ENCODE measurements at places on chromosomes 1 and 21.
A peak's percentile ranks its signal among the peaks of the same experiment; 100 is the strongest.

DNA sequence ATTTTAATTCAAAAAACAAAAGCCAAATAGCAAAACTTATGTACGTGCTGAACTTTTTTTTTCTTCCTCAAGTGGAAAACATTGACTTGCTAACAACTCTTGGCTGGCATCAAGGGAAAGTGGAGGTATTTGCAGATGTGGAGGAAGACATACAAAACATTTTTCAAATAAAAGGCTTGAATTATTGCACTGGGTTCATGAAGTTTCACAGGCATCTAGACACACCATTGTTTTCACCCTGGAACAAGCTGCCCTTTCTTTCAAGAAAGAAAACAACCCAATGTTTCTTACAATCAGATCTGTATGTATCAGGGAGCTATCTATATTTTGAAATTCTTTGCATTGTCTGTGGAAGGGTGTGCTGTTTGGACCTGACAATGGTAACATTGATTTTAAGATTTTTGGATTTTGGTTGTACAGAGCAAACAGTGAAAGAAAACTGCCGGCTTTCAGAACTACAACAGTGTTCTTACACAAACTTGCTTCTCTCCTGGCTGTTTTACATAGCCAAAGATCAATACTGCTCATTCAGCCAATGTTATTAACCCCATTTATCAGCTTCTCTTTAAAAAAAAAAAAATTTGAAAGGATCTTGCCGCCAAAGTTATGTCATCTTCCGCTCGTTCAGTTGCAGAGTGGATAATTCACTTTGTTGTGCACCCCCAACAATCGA is 187.7 kb upstream of the FOXD3 start:
- no peak for DNase-seq

- no peak for DNase-seq
These were observed 9.7 kb upstream of the HYI start for GRCh38 chr1:43463479-43463878.

- DNase-seq = peak; percentile 58
These were observed 3.0 kb downstream of the GPN2 start for GRCh38 chr1:26887125-26887524.

DNA sequence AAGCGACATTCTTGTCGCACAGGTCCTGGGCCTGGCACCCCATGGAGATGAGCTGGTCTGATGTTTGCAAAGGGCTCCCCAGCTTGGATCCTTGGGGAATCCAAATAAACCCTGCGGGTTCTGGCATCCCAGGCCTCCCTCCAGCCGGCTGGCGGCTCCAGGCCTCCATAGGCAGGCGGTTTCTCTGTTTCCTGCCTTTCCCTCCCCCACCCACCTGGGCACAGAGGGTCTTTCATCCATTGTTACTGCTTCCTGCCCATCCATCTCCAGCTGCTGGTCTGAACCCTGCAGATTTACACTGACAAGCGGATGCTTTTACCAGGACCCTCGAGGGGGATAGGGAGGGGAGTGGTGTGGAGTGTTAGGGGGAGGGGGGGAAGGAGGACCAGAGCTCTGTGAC is 39.1 kb upstream of the ID3 start:
- DNase-seq = no peak

- DNase-seq = no peak
These were observed at the start of gene OLIG2 for GRCh38 chr21:33025489-33026442. Gene OLIG2, plus strand, starts transcription at chr21:33025935. Its CDS starts 928 bp downstream, at chr21:33026863.

DNA sequence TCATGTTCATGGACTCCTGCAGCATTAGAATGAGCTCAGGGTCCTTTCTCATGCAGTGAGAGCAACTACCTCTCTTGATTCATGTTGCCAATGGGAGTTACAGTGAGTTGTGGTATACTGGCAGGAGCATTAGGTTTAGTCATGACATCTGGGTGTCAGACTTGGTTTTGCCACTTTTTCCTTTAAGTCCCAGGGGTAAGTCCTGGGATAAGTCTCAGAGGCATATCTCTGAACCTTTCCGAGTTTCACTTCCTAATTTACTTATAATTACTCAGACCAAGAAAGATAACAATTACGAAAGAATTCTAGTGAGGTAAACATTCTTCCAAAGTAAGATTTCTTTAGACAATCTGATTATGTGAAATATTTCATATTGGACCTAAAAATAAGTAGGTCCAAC is 606.0 kb downstream of the SMYD3 start:
- DNase-seq = no peak

DNA sequence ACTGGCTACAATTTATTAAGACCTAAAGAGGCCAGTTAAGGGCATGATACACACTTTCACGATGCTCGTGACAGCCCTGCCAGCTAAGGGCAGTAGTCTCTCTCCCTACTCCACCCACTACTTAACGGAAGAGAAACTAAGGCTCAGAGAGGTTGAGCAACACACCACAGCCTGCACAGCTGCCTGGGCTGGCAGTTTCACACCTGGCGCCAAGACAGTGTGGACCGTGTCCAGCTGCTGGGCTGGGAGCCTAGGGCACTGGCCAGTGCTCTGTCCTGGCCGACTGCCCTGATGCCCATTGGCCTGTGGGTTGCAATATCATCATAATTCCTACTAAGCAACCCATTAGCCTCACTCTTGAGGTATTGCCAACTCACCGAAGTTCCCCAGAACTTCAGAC is 27.6 kb downstream of the TENT5C start:
- no peak for DNase-seq

- DNase-seq = no peak
These were observed 47.1 kb downstream of the PHACTR4 start for GRCh38 chr1:28416509-28417194.

- DNase-seq = peak; percentile 41
These were observed 1.4 kb upstream of the FDPS start for GRCh38 chr1:155307247-155307740.

- DNase-seq = no peak
These were observed 58.5 kb downstream of the FGGY start for GRCh38 chr1:59355361-59355760.

DNA sequence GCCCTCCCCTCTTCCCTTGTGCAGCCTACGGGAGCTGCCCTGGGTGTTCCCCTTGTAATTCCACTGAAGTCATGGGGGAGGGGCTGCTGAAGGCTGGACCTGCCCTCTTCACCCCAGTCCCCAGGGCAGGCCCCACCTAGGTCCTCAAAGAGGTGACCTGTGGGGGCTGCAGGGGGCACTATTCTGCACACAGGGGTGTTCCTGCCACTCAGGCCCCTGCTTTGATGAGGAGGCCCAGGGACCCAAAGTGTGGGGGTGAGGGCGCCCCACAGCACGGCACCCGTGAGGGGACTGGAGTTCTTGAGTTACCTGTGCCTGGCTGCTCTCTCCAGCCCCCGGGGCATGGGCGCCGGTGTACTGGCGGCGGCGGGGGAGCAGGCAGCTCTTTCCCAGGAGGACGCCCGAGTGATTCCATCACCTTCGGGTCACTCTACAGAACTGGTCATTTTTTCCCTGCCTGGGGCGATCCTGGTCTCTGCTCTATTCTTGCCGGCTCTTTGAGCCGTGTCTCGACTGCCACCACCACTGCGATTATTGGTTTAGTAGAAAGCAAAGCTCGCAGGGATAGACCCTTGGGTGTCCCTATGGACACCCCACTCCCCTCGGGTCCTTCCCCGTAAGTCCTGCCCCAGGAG is 6.9 kb upstream of the PRDM16 start:
- no peak for DNase-seq

DNA sequence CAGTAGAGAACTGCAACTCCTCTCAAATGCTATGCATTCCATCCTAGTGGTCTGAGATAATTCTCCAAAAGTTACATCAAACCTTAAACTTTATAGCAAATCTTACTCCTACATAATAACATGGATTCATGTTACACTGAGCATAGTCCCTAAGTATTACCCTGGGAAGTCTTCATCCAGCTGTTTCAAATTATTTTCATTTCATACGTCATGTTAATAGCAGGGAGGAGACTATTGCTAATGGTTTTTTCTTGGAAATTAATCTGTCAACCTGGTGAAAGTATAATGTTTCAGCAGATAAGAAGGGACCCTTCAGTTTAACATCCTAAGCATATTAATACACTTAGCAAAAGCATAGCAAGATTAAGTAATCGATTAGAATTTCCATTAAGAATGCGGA is 318.1 kb downstream of the USP25 start:
- DNase-seq = no peak

DNA sequence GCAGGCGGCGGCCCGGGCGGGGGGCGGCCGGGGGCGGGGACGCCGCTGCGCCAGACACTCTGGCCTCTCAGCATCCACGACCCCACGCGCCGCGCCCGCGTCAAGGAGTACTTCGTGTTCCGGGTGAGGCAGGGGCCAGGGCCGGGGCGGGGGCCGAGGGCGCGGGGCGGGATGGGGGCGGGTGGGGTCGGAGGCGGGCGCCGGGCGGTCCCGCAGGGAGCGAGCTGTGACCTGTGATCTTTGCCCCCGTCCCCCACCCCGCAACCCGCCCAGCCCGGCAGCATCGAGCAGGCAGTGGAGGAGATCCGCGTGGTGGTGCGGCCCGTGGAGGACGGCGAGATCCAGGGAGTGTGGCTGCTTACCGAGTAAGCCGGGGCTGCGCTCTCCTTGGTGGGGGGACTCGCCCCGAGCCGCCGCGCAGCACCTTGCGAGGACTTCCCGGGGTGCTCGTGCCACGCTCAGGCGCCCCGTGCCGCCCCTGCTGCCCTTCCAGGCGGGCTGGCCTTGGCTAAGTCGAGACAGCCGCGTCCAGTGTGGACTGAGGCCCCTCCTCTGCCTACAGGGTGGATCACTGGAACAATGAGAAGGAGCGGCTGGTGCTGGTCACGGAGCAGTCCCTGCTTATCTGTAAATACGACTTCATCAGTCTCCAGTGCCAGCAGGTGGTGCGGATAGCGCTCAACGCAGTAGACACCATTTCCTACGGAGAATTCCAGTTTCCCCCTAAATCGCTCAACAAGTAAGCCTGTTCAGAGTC is 514 bp downstream of the TPRG1L start:
- peak; percentile 83 for DNase-seq

- DNase-seq = peak; percentile 69
These were observed 619 bp downstream of the BCL9 start for GRCh38 chr1:147541672-147542568.

DNA sequence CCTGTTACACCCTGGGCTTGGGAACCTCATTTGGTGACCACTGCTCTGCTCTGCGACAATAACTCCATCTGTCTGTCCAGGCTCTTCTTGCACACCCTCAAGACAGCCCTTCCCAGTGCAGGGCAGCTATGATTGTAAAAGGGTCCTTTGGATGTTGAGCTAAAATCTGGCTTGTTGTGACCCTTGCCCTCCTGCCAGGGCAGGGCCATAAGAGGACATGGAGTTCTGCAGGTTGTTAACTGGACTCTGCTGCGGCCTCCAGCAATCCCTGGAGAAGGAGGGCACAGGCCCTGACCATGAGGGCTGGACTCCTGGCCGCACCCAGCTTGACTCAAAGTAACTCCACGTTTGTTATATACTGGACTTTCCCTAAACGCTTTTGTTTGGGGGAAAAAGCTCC is 41.2 kb downstream of the DHCR24 start:
- DNase-seq = no peak

DNA sequence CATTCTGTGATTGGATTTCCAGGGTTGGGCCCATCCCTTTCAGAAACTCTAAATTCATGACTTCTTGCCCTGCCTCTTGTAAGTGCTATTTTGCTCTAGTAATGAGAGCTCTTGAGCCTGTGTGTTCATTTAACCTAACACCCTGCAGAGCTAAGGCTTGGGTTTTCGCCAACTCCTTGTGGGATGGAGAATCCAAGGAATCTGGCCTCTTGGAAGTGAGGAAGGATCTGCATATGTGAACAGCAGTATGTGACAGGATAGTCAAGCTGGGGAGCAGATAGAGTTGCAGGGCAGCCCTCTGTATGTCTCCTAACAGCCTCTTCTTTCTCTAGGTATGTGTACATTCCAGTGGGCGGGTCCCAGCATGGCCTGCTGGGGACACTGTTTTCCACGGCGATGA is 258.9 kb downstream of the HHAT start:
- no peak for DNase-seq

GRCh38 chr1:7570311-7570710 is 200.8 kb upstream of the VAMP3 start:
- no peak for DNase-seq

DNA sequence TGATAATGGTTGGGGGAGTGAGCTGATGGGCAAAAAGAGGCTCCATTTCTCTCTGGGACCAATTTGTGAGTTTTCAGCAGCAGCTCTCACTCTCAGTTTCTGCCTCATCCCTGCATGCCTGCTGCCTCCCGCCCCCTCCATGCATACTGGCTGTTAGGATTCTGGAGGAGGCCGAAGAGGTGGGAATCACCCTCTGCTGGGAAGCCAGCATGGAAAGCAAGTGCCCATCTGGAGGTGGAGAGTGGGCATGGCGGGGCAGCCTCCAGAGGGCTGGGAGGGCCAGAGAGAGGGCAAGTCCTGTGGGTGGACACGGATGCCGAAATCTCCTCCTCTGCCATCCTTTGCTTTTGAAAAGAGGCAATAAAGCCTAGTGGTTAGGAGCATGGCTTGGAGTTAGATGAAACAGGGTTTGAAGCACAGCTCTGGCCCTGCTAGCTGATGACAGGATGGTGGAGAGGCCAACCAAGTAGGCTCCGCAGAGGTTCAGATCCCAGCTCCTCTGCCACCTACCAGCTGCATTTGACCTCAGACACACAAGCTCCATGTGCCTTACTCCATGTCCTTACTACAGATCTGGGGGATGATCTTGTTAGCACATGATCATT is 113.4 kb downstream of the GRIK3 start:
- no peak for DNase-seq

GRCh38 chr21:29748391-29749167 is 191.2 kb downstream of the GRIK1 start:
- DNase-seq = no peak

GRCh38 chr1:205680073-205680851 is at the start of gene SLC45A3:
Gene SLC45A3, minus strand, starts transcription at chr1:205680509. Its CDS starts 15,853 bp downstream, at chr1:205664656.
- DNase-seq = peak; percentile 57

DNA sequence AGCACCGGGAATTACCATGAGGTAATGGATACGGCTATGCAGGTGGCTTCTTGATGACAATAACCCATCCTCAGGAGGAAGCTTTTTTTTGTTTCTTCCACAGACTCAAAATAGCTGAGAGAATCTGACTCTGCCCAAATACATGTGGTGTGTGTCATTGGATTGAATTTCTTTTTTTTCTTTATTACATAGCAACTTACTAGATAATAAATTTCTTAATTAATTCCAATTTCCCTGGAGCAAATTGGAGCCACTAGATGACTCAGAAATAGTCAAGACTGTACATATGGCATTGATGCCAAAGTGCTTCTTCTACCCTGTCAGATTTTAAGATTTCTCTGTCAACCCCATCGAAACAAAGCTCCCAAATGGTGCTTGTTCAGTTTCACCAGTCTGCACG is 42.7 kb downstream of the L1TD1 start:
- DNase-seq = no peak
